ENCODE measurements at places on chromosomes 16 and 17.

- no peak for DNase-seq
Observed at GRCh38 chr17:80802626-80803450, 188.8 kb upstream of the CHMP6 start.

DNA sequence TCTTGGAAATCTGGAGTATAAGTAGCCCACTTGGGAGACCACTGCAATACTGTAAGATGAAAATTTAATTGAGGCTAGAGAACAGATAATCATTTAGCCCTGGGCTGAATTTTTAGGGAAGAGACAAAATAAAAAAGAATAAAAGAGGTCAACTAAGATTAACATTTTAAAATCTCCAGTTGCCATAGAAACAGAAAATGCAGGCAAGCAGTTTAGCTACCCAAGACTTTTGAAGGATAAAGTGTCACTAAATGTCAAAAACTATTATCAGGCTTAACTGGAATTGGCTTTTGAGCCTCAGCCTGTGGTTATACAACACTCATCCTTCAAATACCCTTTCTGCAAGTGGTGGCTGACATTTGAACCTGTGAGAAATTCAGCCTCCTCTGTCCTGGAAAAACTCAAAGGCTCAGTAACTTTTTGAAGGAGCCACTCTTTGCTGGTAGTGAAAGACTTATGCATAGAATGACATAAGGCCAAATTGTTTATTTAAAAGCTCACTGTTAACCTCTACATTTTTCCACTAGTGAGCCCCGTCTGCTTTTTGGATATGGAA lies 220.7 kb upstream of the KCNJ16 start:
- no peak for DNase-seq

GRCh38 chr16:28193530-28194423 lies 18.0 kb downstream of the XPO6 start:
- peak; percentile 52 for DNase-seq

- peak; percentile 13 for DNase-seq
Observed at GRCh38 chr17:73710095-73710592, 65.9 kb upstream of the SDK2 start.

DNA sequence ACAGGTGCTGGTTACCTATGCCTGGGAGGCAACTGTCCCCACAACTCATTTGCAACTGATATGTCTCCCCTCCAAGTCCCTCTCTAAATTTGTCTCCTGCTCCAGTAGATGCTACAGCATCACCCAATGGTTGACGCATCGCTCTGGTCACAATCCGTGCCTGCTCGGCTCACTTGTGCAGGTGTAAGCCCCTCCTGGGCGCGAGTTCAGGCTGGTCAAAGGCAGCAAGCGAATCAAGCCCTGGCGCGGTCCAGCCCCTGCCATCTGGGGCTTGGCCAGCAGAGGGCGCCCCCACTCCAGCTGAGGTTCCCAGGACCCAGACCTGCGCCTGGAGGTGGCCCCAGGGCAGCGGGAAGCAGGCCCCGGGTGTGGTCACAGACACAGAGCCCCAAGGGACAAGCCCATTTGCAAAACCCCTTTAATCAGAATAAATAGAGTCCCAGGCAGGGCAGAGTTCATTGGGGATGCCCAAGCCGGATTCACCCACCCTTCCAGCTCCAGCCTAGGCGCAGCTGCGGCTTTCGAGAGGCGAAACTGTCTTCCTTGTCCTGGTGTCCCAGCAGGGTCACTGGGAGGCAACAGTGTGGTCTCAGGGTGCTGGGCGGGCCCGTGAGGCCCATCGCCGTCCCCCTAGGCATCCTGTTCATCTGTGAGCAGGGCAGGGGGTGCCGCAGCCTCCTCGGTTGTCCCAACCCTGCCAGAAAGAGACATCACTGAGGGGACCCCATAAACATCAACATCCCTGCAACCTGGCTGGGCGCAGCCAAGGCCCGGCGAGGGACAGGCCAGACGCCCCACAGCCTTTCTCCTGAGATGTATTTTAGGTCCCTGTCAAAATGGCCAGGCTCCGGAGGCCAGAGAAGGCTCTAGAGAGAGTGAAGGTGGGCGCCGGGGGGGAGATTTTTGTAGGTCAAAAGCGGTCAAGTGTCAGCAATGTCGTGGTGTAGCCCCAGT lies 15.8 kb downstream of the TMC6 start:
- DNase-seq = no peak

GRCh38 chr17:19284005-19284959 lies 47.1 kb downstream of the EPN2 start:
- DNase-seq = no peak

- DNase-seq = no peak
Observed at GRCh38 chr16:54590836-54591235, 304.2 kb upstream of the IRX3 start.

GRCh38 chr17:58677194-58677880 lies 14.5 kb downstream of the TEX14 start:
- no peak for DNase-seq

- no peak for DNase-seq
Observed at GRCh38 chr16:1282324-1282973, 26.6 kb downstream of the TPSD1 start.

- no peak for DNase-seq
Observed at GRCh38 chr16:77206533-77206932, 7.3 kb downstream of the SYCE1L start.

DNA sequence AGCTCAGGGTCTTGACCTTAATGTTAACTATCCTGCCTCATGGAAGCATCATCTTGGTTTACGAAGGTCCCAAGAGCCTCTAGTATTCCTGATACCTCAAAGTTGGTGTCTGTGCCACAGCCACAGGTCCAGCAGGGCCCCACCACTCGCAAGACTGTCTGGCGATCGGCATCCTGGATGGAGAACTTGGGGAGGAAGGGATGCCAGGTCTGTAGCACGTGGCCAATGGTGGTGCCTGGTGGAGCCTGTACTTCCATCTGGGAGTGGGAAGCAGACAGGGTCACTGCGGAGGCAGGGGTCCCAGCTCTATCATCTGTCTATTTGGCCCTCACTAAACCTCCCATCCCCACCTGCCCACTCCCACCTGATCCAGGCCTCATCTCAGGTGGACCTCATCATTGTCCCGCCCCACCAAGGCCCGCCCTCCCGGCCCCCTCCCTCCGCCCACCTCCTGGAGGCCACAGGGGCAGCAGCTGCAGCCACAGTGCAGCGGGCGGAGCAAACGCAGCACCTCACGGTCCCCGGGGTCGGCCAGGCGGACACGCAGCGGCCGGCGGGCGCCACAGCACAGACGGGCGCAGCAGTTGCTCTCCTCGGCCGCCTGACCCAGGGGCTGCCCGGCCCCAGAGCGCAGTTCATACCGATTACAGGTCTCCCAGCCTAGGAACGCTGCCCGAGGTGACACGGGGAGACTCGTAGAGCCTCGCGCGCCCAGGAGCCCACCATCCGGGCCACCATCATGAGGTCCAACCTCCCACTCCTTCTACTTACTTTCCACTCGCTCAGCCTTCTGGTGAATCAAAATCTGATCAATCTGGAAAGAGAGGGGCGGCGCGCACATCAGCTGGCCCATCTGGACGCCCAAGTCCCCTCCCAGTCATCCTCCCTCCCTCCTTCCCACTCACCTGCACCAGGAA lies 1.4 kb downstream of the PLSCR3 start:
- no peak for DNase-seq

DNA sequence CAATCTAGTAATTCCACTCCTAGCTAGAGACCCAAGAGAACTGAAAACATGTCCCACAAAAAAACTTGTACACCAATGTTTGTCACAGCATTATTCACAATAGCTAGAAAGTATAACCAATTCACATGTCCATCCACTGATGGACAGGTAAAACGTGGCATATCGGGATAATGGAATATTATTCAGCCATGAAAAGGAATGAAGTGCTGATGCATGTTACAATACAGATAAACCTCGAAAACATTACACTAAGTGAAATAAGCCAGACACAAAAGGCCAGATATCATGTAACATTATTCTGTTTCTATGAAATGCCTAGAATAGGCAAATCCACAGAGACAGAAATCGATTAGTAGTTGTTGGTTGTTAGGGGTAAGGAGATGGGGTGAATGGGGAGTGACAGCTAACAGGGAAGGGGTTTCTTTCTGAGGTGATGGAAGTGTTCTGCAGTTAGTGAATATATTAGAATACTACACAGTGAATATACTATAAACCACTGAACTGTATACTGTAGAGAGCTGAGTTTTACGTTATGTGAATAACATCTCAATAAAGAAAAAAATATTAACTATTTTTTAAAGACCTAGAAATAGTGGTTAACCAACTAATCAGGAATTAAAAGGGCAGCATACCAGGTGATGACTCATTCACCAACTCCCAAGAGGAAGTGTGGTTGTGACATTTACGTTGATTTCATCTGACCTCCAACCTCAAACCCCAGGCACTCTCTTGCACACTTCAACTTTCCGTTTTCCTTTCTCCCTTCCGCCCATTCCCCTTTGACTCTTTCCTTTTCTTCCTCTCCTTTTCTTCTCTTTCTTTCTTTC lies 48.6 kb downstream of the GAS7 start:
- DNase-seq = peak; percentile 43

GRCh38 chr17:45667591-45668171 lies 116.4 kb upstream of the CRHR1 start:
- DNase-seq = no peak

GRCh38 chr17:72306037-72306436 lies 185.2 kb downstream of the SOX9 start:
- peak; percentile 78 for DNase-seq

DNA sequence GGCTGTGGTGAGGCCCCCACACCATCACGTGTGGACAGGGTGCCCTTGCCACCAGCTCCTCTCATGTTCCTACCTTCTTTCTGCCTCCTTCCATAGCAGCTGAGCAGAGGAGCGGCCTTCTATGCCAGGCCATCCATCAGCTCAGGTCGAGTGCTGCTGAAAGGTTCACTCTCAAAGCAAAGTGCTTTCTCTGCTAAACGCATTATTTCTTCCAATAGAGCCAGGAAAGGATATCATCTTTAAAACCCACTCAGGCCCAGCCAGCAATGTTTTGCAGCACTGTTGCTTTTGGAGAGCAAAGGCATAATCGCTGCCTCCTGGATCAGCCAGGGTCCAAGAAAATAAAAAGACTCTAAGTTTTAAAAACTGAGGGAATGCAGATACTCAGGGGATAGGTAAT lies 54.9 kb upstream of the GPRC5B start:
- no peak for DNase-seq

- DNase-seq = no peak
Observed at GRCh38 chr16:71441348-71442050, 355 bp downstream of the TLE7 start.

DNA sequence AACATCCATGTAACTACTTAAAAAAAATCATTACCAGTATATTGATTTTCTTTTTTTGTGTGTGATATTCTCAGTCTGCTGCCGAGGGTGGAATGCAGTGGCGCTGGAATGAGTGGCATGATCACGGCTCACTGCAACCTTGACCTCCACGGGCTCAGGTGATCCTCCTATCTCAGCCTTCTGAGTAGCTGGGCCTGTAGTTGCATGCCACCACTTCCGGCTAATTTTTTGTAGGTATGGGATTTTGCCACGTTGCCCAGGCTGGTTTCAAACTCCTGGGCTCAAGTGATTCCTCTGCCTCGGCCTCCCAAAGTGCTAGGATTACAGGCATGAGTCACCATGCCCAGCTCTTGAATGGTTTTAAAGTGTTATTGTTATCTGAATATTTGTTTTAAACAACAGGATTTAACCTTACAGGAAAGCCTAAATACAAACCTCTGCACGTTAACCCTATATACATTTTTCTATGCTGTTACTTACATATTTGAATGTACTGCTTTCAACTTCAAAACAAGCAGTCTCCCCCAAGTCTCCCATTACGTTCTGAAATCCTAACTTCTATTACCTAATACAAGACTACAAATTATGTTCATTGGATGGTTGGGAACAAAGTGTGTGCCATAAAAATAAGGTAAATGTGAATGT lies 61.7 kb downstream of the KPNA2 start:
- DNase-seq = no peak

DNA sequence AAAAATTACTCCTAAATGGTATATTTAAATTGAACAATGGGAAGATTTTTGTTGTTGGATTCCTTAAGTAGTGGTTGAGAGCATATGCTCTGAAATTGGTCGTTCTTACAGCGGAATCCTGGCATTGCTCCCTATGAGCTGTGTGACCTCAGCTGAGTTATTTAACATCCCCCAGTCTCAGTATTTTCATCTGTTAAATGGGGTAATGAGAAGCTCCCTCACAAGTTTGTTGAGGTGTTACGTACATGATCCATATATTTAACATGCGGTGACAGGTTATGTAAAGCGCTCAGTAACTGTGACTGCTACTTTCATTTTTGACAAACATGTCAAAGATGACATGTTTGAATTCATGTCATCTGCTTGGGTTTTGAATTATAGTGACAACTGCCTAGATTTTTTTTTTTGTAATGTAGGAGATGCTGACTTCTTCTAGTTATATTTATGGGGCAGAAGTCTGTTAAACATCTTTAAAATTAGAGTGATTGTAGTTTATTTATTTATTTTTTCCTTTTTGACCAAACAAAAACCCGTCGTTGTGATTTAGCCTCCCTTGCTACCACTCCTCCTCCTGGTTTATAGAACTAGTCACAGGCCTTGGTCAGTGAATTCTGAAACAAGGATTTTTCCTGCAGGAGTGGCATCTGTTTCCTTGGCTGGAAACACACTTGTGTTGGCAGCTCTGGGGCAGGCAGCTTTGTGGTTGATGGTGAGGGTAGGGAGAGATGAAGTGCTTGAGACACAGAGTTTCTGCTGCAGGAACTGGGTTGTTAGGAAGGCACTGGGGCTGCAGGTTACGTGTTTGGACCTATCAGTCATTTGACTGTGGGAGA lies 268.8 kb downstream of the SNX29 start:
- no peak for DNase-seq
